ENCODE measurements at places on chromosomes 6 and 20.

DNA sequence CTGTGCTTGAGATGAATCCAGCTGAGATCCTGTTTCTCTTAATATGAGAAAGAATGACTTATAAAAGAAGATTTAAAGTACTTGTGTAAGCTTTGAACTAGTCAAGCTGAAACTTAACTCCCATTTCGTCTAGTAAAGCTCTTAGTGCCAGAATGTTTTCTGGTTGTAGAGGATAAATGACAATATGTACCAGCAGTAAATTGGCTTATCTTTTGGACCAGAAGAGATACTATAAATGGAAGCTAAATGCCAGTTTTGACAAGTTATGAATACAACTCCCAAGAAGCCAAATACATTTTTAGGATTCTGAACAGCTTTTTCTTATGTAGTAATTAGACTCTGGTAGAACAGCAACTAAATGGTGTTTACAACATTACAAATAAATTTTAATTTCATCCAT, 608.7 kb downstream of the EYS start:
- no peak for DNase-seq

DNA sequence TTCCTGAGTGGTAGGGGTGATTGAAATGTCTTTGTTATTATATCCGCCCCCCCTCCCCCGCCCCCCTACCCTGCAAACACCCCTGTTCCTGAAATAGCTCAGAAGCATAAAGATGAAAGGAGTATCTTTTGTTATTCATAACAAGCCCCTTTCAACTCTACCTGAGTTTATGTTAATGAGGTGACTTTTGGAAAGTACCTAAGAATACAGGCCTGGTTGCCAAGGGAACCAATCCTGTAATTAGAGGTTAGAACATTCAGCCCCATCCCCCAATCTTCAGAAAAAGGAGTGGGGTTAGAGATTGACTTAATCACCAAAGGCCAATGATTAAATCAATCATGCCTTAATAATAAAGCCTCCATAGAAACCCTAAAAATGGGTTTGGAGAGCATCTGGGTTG, 979.2 kb upstream of the GJE1 start:
- peak; percentile 55 for DNase-seq

DNA sequence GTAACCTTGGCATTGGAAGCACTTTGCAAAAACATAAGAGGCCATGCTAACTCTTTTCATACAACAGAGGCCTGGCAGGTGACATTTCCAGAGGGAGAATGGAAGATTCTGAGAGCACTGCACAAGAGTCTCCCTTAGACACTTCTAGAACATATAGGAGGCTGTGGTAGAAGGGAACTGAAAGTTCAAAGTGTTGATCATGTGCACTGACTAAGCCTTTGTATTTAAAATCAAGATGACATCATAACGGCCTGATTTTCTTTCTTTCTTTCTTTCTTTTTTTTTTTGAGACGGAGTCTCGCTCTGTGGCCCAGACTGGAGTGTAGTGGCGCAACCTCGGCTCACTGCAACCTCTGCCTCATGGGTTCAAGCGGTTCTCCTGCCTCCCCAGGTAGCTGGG, 26.8 kb upstream of the DNAAF9 start:
- DNase-seq, result no peak

DNA sequence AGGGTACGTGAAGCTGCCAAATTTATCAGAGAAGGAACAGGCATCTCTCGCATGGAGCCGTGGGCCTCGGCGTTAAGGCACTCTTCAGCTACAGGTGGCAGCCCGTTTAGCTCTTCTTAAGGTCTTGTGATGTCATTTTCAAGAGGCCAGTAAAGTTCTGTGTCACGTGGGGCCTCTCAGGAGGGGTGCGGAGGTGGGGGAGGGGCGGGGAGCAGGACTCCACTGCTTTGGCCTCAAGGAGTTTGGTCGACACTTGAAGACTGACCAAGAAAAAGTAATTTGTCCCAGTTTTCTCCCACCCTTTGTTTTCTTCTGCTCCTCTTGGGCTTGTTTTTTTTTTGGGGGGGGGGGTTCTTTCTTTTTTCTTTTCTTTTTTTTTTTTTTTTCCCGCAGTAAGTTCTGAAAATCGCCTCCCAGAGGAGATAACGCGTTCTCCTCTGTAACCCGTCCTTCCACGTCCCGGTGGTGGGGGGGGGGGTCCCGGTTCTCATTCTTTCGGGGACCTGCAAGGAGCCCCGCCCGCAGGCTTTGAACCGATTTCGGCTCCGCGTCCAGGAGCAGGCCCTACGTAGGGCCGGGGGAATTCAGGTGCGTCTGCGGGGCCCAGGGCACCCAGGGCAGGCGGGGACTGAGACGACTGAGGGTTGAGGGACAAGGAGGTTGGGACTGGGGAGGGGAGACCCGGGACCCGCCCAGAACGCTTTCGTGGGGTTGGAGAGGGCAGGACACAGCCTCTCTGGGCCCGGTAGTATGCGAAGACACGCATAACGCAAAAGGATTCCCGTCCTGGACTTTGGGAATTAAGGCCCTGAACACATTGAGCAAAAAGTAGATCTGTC, 26.0 kb downstream of the GPX6 start:
- peak; percentile 32 for DNase-seq

DNA sequence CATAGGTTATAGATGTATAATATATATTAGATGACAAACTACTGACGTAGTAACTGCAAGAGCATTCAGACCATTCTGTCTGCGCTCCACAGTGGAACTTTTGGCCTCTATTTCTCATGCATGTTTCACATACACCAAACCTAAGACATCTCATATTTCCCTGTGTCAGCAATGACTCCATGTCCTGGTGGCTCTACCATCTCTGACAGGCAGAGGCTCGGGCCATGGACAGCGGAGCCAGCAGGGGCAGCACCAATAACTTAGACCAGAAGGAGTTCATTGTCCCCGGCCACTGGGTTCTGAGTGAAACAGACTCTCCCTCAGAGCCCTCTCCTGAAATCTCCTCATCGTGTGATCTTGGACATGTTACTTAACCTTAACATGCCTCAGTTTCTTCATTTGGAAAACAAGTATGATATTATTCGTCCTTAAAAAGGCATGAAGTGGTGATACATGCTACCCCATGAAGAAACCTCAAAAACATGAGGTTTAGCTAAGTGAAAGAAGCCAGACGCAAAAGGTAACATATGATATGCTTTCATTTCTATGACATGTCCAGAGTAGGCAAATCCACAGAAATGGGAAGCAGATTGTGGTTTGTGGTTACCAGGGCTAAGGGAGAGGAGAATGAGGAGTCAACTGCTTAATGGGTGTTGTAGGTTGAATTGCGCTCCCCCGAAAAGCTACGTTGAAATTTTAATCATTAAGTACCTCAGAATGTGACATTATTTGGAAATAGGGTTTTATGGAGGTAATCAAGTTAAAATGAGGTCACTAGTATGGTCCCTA, 564.0 kb upstream of the JARID2 start:
- no peak for DNase-seq

All from CD4-positive, alpha-beta T cell treated with Interleukin-10 for 1 hour (primary cell).